Activated T-cell treated with anti-CD3 and anti-CD28 coated beads for 48 hours (primary cell): ENCODE measurements at places on chromosomes 2 and 18.

DNA sequence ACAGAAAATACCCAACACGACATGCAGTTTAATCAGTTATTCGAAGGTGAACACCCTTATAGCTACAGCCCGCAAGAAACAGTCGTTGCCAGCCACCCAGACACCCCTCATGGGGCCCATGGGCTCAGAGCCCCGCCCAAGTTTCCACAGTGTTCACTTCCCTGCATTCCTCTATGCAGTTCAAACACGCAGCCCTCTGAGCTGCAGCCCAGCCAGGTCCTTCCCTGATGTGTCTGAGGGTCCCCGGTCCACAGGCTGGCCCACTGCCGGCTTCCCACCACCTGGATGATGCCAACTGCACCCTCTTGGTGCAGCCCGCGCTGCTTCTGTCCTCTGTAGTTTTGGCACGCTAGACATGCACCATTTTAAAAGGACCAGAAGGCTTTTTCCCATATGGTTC lies 87.4 kb downstream of the ZNF516 start:
- no peak for DNase-seq

DNA sequence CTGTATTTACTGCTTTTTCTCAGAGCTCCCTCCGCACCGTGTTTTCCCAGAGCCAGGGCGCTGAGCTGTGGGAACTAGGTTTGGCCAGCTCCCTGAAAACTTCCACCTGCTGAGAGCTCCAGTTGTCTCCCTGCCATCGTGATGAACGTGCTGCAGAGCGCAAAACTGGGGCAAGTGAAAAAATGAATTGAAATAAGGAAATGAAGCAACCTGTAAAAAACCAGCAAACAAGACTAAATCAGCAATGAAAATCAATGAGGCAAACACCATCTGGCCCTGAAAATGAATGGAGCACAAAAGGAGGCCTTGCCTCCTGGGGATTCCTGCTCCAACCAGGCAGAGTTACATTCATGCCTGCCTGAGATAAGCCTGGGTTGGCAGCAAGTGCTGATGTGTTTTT lies 129.9 kb downstream of the MARCHF4 start:
- no peak for DNase-seq

DNA sequence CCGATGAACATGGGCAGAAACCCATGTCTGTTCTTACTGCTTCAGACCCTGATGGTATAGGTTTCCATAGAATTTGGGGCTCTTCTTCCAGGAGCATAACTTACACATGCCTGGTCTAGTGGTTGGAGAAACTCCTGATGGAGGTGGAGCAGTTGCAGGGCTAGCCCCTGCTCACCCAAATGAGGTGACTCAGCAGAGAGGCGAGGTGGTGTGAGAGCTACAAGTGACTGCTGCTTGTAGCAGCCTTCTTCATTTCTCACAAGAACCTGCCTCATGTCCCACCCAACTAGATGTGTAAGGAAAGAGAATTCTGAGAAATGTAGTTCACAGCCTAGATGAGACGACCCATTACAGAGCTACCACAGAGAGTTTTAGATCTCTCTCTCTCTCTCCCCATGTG lies 105.3 kb downstream of the ZNF407 start:
- DNase-seq, result no peak

- DNase-seq, result no peak
Measured at GRCh38 chr2:15754703-15755099, 163.0 kb downstream of the DDX1 start.

- no peak for DNase-seq
Measured at GRCh38 chr2:47313728-47314127, 89.2 kb upstream of the MSH2 start.

DNA sequence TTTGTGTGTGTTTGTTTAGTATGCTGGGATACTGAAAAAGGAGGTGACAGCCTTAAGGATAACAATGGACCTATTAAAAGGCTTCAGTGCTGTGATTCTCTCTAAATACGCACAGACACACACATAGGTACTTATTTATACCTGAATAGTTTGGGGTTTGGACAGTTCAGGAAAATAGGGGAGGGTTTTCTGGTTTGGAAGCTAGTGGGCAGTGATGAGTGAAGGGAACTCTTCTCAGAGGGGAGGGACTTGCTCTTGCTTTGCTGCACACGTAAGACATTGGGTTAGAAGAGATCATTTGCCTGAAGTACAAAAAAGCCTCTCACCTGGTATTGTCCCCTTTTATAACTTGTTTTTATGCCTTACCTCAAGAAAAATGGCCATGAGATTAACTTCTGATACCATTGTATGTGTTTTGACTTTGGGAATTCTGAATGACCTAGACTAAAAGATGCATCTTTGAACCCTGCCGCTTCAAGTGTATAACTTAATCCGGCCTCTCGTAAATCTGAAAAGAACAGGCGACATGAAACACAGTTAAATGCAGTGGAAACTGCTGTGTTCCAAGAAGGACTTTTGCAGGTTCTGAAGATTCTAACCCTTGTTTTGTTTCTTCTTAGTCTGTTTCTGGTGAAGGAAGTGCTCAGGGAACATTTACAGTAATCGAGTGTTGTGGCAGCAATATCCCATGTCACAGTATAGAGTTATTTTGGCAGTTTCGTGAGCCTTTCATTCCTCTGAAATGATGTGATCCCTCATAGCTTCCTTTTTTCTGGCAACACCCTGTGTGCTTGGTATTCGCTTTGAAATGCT lies 2.5 kb downstream of the CRIM1 start:
- DNase-seq, result no peak

- DNase-seq, result no peak
Measured at GRCh38 chr18:10054366-10054765, 140.6 kb downstream of the VAPA start.

GRCh38 chr2:129709956-129710598 lies 269.4 kb upstream of the RAB6C start:
- no peak for DNase-seq

GRCh38 chr18:46632401-46633071 lies 24.5 kb downstream of the LOXHD1 start:
- DNase-seq, result no peak

- no peak for DNase-seq
Measured at GRCh38 chr2:97735161-97735561, 21.8 kb downstream of the ZAP70 start.

GRCh38 chr2:112836695-112837117 lies at the start of gene IL1B:
Gene IL1B, minus strand, starts transcription at chr2:112836779. Its CDS starts 550 bp downstream, at chr2:112836229.
- no peak for DNase-seq

DNA sequence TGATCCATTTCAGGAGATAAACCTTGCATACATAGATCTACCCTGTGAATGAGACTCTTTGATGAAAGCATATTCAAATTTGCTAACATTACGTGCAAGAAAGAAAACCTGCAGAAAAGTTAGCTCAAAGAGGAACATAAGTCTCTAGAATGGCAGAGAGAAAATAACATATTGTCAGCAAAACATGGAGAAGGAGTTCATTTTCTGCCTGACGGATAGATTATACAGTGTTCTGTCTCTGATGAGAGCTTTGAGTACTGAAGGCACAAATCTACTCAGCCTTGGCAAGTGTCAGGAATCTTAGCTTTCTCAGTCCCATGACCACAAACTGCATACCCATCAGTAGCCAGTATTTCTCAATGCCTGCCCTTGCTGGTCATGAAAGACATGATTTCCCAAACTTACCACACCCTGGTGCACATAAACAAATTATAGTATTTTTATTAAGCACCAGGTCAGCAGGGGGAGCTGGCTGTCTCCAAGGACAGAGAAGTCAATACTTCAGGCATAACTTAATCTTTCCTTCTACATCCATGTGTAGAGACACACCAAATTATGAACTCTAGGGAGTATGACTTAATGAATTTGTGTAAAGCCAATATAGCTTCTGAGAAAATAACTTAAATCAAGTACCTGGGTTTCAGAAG lies 401.2 kb upstream of the SOX11 start:
- DNase-seq, result no peak

GRCh38 chr2:70062270-70062669 lies 25.0 kb upstream of the PCBP1 start:
- DNase-seq, result no peak

DNA sequence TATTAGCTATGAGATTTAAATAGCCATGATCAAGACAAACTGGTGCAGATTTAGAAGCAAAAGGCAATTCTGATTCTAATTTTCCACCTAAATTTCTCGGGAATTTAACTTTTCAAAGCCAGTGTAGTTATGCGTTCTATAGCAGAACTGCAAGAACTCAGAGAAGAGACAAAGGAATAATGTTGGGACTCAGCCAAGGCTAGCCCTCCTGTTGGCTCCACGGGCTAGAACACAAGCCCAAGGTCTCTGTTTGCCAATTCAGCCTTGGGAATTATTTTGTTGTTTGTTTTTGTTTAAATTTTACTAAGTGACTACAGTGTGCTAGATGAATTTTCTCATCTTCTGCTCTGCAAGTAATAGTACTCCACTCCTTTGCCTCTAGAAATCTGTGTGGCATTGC lies 121.2 kb downstream of the CACNB4 start:
- DNase-seq, result no peak

- DNase-seq, result no peak
Measured at GRCh38 chr2:172305066-172305465, 122.3 kb upstream of the ITGA6 start.
